Heart right ventricle (tissue), 16 donors: ENCODE measurements at places on chromosomes 6 and 20. TPM values are rescaled to one million over a fixed set of nuclear protein-coding genes. Genes with fewer than 3 reads are reported as not detected.

GRCh38 chr20:944148-944547 lies 28.0 kb upstream of the ANGPT4 start:
- DNase-seq: no peak

DNA sequence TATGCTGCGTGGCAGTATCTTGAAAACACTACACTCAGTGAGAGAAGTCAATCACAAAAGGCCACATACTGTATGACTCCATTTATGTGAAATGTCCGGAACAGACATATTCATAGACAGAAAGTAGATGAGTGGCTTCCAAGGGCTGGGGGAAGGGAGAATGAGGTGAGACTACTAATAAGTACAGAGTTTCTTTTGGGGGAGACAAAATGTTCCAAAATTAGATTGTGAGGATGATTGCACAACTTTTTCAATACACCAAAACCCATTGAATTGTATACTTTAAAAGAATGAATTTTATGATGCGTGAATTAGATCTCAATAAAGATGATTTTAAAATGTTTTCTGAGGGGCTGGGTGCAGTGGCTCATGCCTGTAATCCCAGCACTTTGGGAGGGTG lies 9.2 kb upstream of the SPO11 start:
- no peak for DNase-seq

Gene MUC21
- polyA plus RNA-seq: 0.09 TPM

GRCh38 chr6:76510489-76510888 lies 438.0 kb upstream of the IMPG1 start:
- DNase-seq: no peak

DNA sequence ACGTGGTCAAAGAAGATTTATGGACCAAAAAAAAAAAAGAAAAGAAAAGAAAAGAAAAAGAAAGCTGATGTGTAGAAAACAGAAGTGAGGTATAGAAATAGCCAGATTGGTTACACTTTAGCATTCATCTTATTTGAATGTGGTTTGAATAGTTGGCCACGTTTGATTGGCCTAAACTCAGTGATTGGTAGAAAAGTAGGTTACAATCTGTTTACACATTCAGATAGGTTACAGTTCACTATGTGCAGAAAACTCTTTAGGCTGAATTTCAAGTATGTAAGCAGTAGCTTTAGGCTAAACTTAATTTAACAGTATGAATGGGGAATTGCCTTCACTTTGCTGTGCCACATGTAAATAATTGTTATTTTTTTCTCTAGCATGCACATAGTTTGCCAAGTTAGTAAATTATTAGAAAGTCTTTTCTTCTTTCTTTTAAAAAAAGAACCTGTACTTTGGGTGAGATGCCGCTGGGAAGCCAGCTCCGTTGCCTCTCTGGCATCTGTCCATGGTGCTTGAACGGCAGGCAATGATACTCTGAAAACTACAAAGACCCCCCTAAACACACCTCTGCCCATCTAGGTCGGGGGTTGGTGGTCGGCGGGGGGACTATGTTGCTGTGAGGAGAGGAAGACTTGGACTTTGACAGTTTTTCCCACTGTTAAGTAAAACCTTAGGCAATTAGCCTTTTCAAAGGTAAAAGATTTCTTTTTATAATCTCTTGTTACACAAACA lies 173.0 kb downstream of the AIG1 start:
- DNase-seq: no peak
